ENCODE measurements at places on chromosomes 4 and X.

- no peak for DNase-seq
Observed at GRCh38 chr4:143286701-143287571, 49.7 kb upstream of the GAB1 start.

GRCh38 chrX:37599729-37600128 lies 28.3 kb downstream of the LANCL3 start:
- DNase-seq: no peak

GRCh38 chr4:26878794-26879391 lies 18.3 kb downstream of the STIM2 start:
- no peak for DNase-seq

GRCh38 chr4:35516102-35516501 lies 728.2 kb downstream of the ARAP2 start:
- no peak for DNase-seq

DNA sequence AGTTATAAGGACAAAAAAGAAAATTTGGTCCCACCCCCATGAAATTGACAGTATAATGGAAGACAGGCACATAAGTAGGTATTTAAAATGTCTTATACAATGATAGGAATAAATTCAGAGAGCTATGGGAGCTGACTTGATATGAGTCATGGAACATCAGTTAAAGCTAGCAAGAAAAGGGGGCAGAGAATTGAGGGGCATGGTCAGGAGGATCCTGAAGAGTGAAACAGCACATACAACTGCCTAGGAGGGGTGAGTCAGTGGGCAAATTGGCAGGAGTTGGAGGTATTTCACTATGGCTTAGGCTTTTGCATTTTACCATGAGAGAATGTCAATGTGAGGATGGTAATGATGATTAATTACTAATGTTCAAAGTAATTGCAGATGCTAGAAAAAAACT lies 95.4 kb upstream of the BANK1 start:
- DNase-seq: no peak

DNA sequence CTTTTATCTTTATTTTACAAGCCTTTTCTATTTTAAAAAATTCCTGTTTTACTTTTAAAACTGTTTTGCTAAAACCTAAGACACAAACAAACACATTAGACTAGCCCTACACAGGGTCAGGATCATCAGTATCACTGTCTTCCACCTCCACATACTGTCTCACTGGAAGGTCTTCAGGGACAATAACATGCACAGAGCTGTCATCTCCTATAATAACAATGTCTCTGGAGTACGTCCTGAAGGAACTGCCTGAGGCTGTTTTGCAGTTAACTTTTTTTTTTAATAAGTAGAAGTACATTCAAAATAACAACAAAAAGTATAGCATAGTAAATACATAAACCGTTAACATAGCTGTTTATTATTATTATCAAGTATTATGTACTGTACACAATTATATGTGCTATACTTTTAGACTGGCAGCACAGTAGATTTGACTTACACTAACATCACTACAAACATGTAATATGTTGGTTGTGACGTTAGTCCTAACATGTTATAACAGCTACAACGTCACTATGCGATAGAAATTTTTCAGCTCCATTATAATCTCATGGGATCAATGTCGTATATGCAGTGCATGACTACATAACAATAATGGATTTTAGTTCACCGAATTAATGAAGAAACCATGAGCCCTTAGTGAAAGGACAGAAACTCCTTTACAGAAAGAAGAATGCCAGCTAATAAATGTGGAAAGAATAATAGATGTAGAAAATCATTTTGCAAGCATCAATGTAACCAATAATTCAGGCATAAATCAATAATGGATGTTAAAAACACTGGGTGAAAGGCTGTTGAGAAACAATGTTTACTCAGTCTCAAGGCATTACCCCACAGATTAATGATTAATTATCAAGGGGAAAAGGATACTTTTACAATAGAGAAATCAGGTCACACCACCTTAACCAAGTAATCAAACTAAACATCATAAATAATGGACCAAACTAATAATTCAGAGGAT lies 49.2 kb downstream of the FBXW7 start:
- no peak for DNase-seq

- DNase-seq: no peak
Observed at GRCh38 chr4:72857787-72858186, 211.7 kb downstream of the COX18 start.

- no peak for DNase-seq
Observed at GRCh38 chrX:74509989-74510388, 88.7 kb downstream of the SLC16A2 start.

- DNase-seq: no peak
Observed at GRCh38 chr4:113471146-113471860, 290.2 kb downstream of the CAMK2D start.

DNA sequence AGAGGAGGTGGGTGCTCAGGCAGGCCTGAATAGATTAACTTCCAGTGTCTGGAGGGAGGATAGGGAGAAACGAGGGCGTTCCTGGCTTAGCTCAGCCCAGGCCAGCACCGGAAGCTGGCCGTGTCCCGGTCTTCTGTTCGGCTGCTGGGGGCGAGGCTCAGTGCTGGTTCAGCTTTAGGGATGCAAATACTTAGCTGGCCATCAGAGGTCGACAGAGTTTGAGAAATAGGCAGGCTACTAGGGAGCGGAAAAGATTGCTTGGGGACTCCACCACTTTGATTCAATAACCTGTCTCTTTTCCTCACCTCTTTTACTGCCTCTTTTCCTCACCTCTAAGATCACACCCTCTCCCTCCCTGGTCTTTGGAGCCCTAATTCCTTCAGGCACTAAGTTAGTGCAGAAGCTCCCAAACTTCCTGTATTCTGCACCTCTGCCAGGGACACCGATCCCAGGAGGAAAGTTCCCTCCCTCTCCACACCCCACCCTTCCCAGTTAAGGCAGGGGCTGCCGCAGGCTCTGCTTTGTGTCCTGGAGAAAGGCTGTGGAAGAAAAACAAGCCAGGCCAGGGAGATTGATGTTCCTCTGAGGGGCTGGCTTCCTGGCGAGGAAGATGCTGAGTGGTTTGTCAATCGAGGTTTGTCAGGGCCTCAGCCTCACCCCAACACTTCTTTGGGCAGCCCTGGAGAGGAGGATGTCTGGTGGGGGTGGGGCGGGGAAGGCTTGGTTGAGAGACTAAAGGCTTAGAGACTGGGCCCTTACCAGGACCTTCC lies 6.0 kb upstream of the EFNB1 start:
- peak; percentile 44 for DNase-seq

DNA sequence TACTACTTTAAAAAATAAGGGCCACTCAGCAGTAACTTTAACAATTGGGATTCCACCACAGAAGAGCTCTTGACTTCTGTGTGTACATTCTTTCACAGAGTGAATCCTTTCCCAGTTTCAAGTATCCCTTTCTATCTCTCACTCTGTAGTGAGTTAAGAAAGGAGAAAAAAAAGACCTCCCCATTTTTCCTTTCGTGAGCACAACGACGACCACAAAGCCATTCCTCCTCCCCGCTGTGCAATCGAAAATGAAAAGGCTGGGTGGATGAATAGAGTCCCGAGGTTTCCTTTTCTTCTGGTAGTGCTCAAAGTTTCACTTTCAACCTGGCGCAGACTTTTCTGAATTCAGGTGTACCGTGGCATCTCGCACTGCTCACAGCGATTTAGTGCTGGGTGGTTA lies 58.0 kb downstream of the TAB3 start:
- no peak for DNase-seq

DNA sequence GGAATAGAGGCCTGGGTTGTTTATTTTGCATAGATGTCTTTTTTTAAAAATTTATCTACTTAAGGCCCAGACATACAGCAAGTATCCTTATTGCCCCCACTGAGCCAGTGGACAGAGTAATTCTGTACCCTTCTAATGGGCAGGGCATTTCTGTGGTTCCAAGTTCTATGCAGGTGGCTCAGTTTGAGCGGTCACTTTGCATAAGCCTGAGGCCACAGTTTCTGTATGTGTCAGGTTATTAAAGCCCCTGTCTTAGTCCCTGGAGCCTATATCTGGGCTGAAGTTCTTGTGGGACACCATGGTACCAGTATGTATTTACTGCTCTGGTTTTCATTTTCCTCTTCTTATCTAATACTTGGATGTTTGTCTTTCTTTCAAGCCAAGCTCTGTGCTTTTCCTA lies 168.8 kb downstream of the MID1IP1 start:
- DNase-seq: no peak

- DNase-seq: no peak
Observed at GRCh38 chr4:123924536-123924935, 527.9 kb downstream of the SPRY1 start.

DNA sequence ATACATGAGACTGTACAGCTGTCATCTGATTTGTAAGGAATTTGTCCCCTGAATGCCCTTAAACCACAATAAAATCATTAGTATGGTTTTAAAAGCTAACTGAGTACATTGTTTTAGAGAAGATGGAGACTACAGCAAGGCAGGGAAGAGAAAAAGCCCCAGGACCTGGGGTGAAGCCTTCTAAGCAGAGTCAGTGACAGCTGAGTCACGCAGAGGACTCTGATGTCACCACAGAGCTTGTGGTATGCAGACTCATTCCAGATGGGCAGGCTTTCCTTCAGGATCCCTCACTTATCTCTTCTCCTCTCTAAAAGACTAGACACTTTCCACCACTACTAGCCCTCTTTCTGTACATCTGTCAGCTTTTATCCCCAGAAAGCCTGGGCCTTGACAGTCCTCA lies 97.1 kb upstream of the ATOH1 start:
- no peak for DNase-seq

- no peak for DNase-seq
Observed at GRCh38 chr4:56416349-56416748, 19.1 kb downstream of the PPAT start.

GRCh38 chrX:51803833-51804232 lies 60.6 kb downstream of the GSPT2 start:
- DNase-seq: no peak

GRCh38 chr4:128776794-128777216 lies 32.7 kb upstream of the JADE1 start:
- no peak for DNase-seq

- DNase-seq: no peak
Observed at GRCh38 chr4:83113429-83113786, 1.1 kb downstream of the PLAC8 start.

DNA sequence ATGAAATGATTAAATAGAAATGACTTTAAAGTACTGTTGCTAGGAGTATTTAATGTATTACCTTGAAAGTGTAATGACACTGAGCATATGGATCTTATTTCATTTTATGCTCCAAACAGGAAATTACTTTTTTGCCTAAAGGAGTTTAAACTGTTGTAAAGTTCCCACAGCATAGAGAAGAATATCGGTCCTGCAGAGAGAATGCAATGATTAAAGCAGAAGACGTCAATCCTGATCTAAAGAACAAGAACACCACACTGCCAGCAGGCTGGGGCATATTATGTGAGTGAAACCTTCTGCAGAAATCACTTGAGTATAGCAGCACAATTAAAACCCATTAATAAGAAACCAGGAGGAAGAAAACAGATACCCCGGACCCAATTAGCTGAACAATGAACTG lies 72.8 kb upstream of the CAMK2D start:
- DNase-seq: no peak

- no peak for DNase-seq
Observed at GRCh38 chr4:13605330-13605729, 22.2 kb downstream of the BOD1L1 start.

DNA sequence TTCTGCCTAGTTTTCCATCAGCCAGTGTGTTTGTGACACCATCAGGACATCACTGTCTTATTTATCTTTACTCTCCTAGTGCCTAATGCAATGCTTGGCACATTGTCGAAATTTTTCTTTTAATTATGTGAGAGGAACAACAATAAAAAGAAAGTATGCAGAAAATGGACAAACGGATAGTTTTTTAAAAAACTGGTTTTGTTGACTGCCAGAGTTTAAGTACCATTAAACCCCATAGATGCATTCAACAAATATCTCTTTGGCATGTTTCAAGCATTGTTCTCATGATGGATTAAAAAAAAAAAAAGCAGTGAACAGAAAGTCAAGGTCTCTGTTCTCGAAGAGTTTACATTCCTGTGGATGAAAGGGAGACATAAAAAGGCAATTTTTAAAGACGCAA lies 398.4 kb downstream of the PPP3CA start:
- DNase-seq: no peak

DNA sequence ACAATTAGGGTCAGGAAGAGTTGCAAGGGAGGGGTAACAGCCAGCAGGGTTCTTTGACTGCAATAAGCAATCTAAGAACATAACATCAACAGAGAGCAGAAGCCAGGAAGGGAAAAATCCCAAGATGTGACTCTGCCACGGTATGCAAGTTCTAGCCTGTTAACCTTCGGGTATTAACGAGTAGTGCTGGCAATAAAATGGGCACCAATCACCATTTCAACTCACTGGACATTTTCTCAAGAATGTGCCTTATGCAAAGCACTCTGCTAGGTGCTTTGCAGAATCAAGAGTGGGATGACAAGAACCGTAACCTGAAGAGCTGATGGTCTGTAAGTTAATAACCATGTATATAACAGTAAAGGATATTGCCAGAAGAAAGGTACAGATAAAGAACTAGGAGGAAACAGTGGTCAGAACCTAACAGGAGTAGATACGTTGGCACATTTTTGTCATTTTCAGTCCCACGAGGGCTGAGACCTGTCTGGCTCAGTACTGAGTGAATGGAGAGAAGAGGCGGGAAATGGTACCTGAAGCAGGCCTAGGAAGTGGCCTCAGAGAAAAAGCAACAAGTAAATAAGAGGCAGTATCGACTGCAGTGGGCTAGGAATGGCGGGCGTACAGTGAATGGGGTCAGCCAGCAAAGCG lies 2.7 kb downstream of the ELOVL6 start:
- DNase-seq: peak; percentile 26

GRCh38 chrX:53281321-53281822 lies at the start of gene IQSEC2:
Gene IQSEC2 (minus strand): TSS chrX:53281584.
- no peak for DNase-seq
